Fibroblast of skin of scalp (primary cell): ENCODE measurements at places on chromosomes 2 and 18.

GRCh38 chr2:177675350-177675821 is 282.8 kb downstream of the AGPS start:
- DNase-seq: no peak

DNA sequence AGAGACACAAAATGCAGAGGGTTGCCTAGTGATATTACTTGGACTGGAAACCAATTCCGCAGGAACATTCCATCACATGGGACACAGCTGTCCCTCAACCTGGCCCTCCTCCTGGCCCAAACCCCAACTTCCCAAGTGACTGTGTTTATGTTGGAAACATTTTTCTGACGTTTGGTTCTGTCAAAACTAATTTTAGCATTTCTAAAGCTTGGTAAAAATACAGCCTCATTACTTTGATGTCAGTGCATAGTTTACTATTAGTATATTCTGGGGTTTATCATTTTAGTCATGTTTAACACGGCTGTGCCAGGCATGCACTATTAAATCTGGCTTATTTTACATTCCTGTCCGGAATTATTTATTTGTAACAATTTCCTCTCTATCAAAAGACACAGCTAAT is 69.9 kb downstream of the GLI2 start:
- DNase-seq: no peak

DNA sequence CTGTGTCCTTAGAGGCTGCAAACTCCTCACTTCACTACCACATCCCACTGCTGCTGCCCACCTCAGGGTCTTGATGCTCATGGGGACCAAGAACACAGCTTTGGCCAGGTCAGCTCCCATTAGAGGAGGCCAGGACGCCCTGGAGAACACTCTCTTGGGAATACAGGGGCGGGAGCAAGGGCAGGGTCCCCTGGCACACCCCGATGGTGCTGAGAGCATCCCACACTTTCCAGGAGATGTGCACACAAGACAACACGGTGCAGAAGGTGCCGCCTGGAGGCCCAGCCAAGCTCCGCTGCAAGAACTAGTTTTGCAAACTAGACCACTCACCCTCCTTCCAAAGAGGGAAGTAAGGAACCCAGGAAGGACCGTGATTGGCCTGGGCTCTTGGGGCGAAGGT is 304.4 kb upstream of the SALL3 start:
- no peak for DNase-seq

DNA sequence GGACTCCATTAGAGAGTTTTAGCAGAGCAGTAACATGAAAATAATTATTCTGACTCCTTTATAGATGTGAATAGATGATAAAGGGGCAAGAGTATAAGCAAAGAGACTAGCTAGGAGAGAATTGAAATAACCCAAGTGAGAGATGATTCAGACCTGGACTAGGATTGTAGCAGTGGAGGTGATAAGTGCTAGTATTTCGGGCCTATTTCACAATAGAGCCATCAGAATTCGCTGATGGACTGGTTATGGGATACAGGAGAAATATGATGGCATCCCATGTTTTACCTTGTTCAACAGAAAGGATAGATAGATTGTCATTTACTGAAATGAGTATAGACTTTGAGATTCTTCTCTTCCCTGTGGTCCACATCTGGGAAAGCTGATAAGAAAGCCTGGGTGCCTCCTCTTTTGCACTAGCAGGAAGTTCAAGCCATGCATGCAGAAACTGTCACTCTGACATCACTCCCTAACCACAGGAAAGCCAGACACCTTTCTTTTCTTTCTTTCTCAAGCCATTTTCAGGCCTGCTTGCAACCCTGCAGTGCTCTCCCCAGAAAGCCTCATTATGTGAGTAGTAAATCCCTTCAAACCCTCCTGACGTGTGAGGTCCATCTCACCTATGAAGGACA is 25.3 kb downstream of the DYNAP start:
- DNase-seq: no peak

- no peak for DNase-seq
Measured at GRCh38 chr2:42074661-42075060, 26.8 kb downstream of the PKDCC start.

DNA sequence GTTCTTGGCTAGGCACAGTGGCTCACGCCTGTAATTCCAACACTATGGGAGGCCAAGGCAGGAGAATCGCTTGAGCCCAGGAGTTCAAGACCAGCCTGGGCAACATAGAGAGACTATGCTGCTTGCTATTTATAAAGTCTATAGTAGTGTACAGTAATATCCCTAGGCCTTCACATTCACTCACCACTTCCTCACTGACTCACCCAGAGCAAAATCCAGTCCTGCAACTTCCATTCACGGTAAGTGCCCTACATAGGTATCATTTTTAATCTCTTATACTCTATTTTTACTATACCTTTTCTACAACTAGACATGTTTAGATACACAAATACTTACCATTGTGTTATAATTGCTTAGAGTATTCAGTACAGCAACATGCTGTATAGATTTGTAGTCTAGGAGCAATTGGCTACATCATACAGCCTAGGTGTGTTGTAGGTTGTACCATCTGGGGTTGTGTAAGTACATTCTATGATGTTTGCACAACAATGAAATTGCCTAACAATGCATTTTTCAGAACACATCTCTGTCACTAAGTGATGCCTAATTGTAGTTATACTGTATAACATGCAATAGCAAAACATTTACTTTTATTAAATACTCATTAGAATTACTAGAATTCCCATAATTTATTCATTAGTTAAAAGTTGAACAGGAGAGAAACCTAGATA is 8.8 kb downstream of the DHX57 start:
- no peak for DNase-seq

DNA sequence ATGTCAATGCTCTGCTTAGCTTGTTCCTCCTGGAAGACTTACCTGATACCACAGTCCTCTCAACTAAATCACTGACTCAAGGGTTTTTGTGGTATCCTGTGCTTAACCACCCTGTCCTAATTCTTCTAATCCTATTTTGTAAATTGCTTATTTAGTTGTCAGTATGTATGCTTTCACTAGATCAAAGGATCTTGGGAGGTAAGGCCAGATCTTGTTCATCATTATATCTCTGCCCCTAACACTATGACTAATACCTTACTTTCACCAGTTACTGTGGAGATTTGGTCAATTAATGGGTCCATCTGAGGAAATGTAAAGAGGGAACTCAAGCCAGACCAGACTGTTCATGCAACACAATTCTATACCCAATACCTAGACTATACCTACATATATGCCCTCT is 203.2 kb downstream of the GULP1 start:
- no peak for DNase-seq

GRCh38 chr2:200930947-200931626 is 32.4 kb downstream of the ORC2 start:
- DNase-seq: no peak

DNA sequence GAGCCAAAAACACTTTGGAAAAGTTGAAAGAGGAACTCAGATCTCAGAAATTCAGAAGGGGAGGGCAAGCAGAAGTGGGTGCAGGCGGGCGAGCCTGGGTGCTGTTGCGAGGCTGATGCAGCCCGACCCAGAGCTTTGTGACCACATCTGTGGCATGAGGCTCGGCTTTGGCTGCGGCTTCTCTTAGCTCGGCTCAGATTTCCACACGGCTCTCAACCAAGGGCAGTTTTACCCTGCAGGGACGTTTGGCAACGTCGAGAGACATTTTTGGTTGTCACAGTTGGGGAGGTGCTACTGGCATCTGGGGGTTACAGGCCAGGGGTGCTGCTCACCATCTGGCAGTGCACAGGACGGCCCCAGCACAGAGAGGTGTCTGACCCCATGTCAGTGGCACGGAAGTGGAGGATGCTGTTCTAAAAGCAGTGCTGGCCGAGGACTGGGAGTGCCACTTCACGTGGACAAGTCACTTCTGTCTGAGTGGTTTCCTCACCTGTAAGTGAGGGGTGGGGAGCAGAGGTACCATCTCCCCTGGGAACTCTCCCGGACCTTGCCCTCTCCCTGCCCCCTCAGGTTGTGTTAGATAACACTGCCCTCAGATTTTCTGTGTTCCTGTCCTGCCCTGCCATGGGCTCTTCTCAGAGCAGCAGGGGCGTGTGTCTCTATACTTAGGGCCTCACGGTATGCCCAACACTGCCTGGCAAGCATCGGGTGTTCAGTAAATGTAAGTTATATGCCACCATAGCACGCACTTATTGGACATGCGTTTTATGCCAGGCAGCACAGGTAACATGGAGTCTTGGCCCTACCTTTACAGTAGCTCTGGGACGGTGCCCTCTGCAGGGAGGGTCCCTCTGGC is 48.7 kb upstream of the FAHD2A start:
- DNase-seq: no peak

GRCh38 chr2:53740170-53740569 is 27.4 kb upstream of the CHAC2 start:
- peak; percentile 52 for DNase-seq

DNA sequence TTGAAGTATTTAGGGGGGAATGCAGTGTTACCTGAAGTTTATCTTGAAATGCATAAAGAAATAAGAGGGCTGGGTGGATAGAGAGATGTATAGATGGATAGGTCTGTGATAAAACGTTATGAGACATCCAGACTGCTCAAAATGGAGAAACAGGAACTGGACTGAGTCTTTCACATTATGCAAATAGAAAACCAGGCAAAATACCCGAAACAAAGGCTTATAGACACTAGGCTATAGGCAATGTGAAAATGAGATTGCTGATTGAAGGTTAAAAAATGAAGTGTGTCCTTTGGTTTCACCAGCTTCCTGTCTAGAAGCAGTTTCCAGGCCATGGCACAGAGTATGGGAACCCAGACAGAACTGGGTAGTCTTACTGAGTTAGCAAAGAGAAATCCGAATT is 24.9 kb upstream of the SLC3A1 start:
- no peak for DNase-seq

DNA sequence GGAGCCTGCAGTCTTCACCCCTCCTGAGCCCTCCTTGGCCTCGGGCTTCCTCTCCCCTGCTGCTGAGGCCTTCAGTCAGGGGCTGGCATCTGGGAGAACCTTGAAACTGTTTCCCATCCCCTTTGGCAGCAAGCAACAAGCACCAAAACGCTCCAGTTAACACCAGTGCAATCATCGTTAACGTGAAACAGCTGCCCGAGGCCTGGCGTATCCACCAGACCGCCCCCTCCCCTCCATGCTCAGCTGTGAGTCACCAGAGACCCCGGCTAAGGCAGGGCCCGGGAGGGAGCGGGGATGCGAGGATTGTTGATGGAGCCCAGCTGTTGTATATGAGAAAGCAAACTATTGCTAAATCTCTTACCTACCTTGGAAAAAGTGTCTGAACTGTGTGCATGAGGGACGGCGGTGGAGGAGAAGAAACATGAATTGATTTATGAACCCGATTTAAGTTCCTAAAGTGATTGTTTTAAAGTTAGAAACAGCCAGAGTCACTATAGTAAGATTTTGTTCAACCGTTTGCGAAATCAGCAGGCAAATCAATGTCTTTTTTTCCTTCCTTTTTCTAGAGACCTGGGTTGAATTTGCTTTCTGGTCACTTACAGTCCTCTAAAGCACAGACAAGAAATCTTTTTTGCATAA is 5.2 kb downstream of the ZFP36L2 start:
- DNase-seq: peak; percentile 84

GRCh38 chr18:59379772-59380522 is 20.9 kb upstream of the LMAN1 start:
- DNase-seq: peak; percentile 43

DNA sequence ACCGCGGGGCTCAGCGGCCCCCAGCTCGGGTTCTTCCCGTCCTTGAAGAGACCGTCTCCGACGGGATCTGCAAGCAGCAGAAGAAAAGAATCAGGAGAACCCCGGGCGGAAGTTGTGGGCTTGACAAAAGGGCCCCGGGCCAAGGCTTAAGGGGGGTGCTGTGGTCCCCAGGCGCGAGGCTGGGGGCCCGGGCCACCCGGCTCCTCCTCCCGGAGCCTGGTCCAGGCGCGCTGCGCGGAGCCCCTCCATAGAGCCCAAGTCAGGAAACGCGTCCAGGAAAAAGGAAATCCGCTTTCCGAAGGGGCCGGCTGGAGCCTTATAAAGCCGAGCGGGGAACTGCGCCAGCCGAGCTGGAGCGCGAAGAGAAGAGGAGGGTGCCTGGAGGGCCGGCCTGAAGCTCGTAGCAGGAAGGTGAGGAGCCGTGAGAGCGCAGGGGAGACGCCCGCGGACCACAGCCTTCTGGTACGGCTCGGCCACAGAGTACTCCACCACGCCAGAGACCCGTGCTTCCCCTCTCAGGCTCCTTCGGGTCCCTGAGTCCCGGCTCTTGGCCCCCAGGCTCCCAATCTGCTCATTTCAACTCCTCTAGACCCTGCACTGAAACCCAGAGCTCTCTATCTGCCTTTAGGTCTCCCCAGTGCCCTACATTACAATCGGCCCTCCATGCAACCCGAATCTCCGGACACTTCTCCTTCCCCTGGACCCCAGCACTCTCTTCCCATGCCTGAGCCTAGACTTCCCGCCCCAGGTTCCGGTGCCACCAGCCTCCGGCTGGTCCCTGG is 554 bp downstream of the FEV start:
- DNase-seq: no peak

DNA sequence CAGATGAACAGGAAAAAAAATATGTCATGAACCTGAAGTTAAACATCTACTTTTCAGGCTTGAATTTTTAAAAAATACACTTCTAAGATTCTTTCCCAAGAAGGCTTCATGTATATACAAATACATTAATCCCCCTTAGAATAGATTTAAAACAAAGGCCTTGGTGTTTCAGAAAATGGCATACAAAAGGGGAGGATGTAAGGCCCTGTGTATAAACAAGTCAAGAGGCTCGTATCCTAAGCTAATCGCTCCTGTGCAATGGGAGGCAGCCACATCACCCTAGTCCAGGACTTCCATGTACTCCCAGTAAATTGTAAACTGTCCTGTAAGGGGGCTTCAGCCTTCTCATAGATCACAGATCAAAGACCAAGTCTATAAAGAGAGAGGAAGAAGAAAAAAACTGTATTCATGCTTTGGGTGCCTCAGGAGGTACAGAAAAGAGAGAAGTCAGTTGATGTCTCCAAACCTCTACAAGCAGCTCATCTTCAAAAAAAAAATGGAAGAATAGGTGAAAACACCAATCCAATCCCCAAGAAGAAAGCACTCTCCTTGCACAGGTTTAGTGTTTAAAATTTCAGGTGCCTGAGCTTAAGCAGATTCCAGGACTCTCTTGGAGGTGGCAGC is 53.9 kb downstream of the ANKRD44 start:
- no peak for DNase-seq

DNA sequence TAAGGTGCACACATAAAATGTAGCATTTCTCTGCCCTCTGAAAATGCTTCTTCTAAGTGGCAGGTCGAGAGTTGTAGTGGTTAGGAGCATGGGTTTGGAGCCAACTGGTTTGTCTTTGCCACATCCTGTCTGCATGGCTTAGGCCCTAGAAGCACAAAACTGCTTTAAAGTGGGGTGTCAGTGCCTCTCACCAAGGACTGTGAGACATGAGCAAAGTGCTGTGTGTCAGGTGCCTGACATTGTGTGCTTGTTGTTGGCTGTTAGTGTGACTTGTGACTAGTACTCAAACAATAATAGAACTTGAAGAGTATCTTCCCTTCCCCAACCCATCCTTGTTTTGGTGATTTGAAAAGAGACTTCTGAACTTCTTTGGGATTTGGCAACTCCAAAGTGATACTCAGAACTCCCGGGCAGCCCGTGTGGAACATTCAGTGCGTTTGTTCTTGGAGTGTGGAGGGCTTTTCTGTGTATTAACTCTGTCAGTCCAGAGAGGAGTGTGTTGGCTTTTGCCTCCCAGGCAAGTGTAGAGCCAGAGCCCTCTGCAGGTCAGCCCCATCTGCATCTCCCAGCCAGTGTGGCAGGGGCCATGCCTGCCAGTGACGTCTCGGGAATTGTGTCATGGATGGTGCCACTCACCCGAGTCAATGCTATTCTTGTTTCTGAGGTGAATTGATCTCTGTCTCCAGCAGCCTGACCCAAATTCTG is 5.0 kb downstream of the MGAT5 start:
- no peak for DNase-seq
